Posterior vena cava (tissue), 2 donors: ENCODE measurements at places on chromosomes 2 and 18. TPM values are rescaled to one million over a fixed set of nuclear protein-coding genes. Genes with fewer than 3 reads are reported as not detected.
A peak's percentile ranks its signal among the peaks of the same experiment; 100 is the strongest.

- DNase-seq, result no peak
Observed at GRCh38 chr2:41267929-41268659, 779.7 kb upstream of the PKDCC start.

DNA sequence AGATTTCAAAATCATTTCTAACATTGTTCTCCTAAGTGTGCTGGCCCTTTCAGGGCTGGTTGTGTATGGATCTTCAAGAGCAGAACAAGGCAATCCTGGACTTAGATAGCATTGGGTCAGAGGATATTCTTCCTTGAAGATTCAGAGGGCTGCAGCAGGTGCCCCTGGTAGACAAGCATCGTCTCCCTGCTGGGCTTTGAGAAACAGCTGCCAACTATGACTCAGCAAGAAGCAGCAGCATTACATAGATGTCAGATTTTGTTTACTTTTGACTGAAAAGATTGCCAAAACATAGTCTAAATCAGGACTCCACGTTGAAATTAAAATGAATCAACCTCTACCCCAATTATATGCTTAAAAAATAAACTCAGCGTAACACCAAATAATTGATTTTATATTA is 618.8 kb downstream of the SOCS6 start:
- DNase-seq, result no peak

DUSP19 gene
- 9.1 TPM for total RNA-seq

- DNase-seq, result peak; percentile 45
Observed at GRCh38 chr18:23122334-23123229, 12.7 kb upstream of the CABLES1 start.

GRCh38 chr2:101751276-101751815 is 53.8 kb downstream of the MAP4K4 start:
- no peak for DNase-seq

DNA sequence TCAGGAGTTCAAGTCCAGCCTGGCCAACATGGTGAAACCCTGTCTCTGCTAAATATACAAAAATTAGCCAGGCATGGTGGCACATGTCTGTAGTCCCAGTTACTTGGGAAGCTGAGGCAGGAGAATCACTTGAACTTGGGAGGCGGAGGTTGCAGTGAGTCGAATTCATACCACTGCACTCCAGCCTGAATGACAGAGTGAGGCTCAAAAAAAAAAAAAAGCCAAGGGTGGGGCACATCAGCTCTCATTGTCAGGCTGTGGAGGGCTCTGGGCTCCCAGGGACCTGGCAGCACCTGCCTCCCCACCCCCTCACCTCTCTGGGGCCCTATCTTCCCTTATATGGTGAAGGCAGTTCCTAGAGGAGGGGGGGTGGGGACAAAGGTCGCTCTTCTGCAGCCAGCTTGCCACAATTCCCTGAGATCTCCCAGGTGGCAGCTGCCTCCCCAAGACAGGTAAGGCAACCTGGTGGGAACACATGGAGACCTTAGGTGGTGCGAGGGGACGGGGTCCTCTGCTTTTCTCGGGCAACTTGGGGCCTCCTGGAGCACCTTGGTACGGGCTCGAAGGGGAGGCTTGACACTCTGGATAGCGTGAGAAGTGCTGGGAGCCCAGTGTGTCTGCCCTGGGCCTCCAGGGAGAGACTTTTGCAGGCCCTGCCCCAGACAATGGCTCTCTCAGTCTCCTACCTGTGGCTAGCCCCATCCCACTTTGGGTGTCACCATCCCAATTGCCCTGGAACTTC is at the start of gene VIL1:
Gene VIL1, plus strand, starts transcription at position 407 of the 742 bp plus-strand sequence. CDS start 4,656 bp downstream, outside the sequence.
- no peak for DNase-seq

FAM237A gene
- total RNA-seq, result not detected
